K562 (cell line): ENCODE measurements at places on chromosomes 6 and 20. TPM values are rescaled to one million over a fixed set of nuclear protein-coding genes. Genes with fewer than 3 reads are reported as not detected.
A peak's percentile ranks its signal among the peaks of the same experiment; 100 is the strongest.

DNA sequence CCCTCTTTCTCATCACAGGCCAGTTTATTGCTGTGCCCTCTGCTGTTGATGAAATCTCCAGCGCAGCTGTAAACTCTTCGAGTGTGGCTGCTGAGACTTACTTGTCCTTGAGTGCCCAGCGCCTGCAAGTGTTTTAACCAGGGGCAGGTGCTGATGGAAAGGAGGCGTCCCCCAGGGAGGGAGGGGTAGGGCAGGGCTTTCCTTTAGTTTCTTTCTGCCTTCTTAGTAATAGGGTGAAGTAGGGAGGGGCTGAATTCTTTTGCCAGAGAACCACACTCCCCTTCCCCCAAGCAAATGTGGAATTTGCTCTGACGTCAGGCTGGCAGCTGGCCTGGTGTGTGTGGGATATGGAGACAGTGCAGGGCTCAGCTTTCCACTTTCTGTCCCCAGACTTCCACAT is 61.2 kb downstream of the IGF2R start:
- H3K27ac ChIP-seq = no peak overlapping the region
- no peaks in the 10 kb centered on the region; the same call in 1 of the 2 replicates for H3K4me1 ChIP-seq
- H3K36me3 ChIP-seq = peaks cover 97% of the 10 kb centered on the region
- DNase-seq = no peak

The NFATC2 gene
- 11.2 and 11.3 TPM in 2 replicates for total RNA-seq

DNA sequence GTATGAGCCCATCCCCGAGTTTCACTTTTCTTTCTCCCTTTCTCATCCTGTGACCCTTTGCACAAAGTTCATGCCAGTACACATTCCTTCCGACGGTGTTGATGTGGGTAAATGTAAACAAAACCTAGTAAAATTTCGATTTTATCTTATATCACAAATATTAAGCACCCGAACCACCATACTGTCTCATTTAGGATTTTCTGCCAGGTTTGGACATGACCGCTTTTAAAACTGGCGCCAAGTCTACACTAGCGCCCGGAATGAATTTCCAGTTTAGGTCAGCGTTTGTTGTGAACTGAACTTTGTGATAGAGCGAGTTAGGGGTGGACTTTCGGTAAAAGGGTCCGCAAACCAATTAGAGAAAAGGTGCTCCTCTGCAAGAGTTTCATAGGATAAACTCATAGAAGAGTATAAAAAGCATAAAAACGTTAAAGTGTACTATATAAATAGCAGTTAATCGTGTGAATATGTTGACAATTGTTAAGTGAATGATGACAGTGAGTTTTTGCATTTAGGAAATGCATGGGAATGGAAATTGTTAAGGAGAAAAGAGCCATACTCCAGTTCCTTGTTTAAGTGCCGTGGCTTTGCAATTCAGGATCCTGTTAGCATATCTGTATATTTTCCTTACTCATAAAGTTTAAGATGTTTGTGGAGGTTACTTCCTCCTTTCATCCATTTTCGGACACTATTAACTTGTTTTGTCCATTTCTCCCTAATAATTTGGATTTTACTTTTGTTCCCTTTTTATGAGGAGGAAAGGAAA is 937 bp downstream of the AKAP7 start:
- no peak for DNase-seq
- H3K4me1 ChIP-seq = peaks cover 10% of the 10 kb centered on the region; the same call in 1 of the 2 replicates
- H3K27me3 ChIP-seq = peaks cover 23% of the 10 kb centered on the region
- peak overlapping the region; percentile 47 for H3K4me3 ChIP-seq

DNA sequence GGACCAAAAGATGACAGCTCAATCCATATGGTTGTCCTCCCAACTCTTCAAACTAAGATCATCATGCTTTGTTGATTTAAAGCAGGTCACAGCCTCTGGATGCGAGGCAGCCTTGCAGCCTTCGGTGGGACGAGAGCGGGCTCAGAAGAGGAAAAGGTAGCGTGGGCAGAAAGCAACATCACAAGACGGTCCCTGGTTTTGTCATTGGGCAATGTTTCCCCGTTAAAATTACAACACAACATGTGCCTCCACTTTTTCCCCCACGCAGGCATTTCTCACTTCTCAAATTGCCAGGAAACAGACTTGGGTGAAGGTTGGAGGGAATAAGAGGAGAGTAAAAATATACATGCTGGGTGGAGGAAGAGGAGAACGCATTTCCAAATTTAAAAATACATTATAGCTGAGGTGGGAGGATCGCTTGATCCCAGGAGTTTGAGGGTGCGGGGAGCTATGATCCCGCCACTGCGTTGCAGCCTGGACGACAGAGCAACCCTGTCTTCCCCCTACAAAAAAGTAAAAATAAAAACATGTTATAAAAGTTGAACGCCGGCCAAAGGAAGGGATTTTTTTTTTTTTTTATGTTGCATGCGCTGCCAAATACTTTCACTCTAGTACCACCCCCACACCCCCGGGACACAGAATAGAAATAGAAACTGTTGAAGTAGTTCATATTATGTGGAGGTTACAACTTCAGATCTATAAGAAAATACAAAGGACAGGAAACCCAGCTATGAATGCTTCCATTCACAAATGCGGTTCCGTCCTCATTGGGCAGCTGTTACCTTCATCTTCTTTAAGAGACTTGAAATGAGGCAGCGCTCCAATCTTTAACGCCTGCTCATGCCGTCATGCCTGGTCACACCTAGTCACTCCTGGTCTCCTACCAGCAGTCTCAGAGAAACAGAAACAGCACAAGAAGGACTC is 13.9 kb upstream of the NAA20 start:
- DNase-seq = no peak
- no peaks in the 10 kb centered on the region for H3K36me3 ChIP-seq
- no peak overlapping the region for H3K27ac ChIP-seq
- peaks cover 9% of the 10 kb centered on the region; the same call in 1 of the 3 replicates for H3K27me3 ChIP-seq
- no peak overlapping the region for H3K4me3 ChIP-seq
- H3K4me1 ChIP-seq = no peaks in the 10 kb centered on the region

DNA sequence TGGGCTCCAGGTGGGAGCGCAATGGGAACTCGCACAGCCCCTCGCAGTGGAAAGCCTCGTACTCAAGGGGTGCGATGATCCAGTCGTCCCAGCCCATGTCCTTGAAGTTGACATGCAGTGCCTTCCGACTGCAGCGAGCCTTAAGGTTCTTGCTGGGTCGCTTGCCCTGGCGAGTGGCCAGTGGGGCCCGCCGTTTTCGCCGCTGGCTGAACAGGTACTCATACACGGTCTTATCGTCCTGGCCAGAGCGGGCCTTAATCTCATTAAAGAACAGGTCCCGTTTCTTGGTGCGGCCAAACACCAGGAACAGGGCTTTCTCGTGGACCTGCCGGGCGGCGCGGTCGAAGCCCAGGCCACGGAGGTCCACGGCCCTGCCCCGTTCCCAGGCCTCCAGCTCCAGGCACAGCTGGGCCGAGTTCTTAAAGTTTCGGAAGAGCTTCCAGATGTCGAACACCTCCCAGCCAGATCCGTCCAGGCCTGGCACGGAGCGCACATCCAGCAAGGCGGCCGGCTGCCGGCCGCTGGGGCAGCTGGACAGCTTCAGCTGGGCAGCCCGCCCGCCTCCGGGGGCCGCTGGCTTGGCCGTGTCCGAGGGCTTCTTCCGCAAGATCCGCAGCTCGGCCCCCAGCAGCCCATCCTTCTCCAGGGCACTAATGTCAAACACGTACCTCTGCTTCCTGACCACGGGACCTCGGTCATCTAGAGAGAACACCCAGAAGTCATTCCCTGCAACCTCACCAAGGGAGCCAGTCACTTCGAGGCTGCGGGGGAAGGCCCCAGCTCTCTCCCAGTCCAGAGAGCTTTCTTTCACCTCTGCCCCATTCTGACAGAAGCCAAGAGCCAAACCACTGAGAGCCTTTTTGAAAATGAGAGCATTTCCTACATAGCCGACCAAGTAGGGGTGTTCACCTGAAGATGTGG is 3.7 kb downstream of the GDF5 start:
- no peaks in the 10 kb centered on the region for H3K27me3 ChIP-seq
- DNase-seq = no peak
- no peak overlapping the region for H3K27ac ChIP-seq
- H3K4me3 ChIP-seq = no peak overlapping the region
- peaks cover 20% of the 10 kb centered on the region for H3K4me1 ChIP-seq

GRCh38 chr6:139156551-139156950 is 21.7 kb downstream of the HECA start:
- no peaks in the 10 kb centered on the region for H3K36me3 ChIP-seq
- peaks cover 12% of the 10 kb centered on the region; the same call in 1 of the 2 replicates for H3K27me3 ChIP-seq

DNA sequence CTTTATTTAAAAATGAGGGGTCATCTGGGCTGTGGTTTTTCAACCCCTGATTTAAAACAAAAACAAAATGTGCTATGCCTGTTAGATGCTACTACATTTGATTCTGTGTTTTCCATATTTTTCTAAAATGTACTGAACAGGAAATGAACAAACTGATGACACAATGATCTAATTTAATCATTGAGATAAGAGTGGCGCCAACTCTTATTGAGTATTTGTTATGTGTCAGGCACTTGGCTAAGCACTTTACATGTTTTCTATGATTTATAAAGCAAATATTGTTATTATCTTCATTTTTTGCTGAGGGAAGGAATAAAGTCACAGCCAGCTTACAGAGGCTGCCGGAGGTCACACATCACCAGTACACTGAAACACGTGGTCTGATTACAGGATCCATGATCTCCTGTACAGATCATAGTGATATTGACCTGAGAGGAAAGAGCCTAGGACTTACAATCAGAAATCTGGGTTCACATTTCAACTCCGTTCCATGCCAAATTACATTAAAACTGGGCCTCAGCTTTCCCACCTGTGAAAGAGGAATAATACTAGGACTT is 166.7 kb downstream of the ESR1 start:
- DNase-seq = no peak
- H3K27me3 ChIP-seq = no peaks in the 10 kb centered on the region
- no peak overlapping the region for H3K27ac ChIP-seq

DNA sequence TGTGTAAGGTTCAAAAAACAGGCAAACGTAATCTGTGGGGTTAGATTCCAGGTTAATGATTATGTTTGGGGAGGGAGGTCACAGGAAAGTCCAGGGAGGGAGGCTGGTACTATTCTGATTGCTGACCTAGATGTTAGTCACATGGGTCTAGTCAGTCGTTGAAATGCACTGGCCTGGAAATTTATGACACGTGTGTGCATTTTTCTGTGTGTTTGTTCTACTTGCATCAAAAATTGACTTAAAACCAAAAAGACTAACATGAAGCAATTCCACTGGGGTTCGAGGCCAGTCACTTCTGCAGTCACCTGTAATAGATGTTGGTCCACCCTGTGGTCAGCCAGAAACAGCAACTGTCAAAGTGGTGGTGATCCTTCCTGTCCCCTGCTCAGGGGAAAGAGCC is 104.2 kb upstream of the MLN start:
- H3K27ac ChIP-seq = no peak overlapping the region
- DNase-seq = no peak
- peaks cover 44% of the 10 kb centered on the region for H3K4me1 ChIP-seq
- H3K36me3 ChIP-seq = no peaks in the 10 kb centered on the region
- no peaks in the 10 kb centered on the region for H3K27me3 ChIP-seq
- no peak overlapping the region for H3K4me3 ChIP-seq

DNA sequence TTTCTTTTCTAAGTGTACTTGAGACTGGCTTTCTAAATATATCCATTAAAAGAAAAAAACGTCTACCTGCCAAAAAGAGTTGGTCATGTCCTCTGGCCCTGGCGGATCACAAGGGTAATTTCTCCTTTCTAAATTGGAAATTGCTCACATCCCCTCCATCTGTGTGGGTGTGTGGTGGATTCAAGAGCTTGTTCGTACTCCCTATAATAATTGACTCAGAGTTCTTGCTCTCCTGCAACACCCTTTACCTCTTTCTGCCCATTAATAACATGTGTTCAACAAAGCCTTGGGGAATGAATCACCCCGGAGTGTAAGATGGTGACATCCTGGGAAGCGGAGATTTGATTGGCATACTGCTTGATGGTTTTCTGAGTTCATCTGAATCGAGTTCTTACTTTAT is 263.8 kb downstream of the ALDH8A1 start:
- no peak overlapping the region for H3K4me3 ChIP-seq
- peaks cover 13% of the 10 kb centered on the region for H3K27me3 ChIP-seq
- no peaks in the 10 kb centered on the region for H3K4me1 ChIP-seq
- DNase-seq = no peak
- H3K36me3 ChIP-seq = no peaks in the 10 kb centered on the region

DNA sequence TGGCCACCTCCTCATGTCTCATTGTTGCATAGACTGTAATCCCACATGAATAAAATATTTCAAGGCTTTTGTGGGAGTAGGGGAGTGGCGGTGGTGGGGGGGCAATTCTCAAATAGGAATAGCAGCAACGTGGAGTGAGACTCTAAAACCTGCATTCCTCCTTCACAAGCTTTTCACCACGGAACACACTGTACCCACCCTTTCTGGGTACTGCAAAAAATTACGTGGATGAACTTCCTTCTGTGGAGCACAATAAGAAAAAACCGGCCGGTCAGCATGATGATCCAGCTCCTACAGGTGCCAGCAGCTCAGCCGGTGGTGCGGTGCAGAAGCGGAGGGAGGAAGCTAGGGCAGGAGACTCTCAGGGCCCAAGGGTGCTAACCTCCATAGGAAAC is 930 bp upstream of the RRAGD start:
- DNase-seq = no peak
- H3K36me3 ChIP-seq = no peaks in the 10 kb centered on the region
- no peak overlapping the region for H3K4me3 ChIP-seq

The PLN gene
- 0.09 TPM in 1 of 2 replicates, not detected in the other for total RNA-seq

DNA sequence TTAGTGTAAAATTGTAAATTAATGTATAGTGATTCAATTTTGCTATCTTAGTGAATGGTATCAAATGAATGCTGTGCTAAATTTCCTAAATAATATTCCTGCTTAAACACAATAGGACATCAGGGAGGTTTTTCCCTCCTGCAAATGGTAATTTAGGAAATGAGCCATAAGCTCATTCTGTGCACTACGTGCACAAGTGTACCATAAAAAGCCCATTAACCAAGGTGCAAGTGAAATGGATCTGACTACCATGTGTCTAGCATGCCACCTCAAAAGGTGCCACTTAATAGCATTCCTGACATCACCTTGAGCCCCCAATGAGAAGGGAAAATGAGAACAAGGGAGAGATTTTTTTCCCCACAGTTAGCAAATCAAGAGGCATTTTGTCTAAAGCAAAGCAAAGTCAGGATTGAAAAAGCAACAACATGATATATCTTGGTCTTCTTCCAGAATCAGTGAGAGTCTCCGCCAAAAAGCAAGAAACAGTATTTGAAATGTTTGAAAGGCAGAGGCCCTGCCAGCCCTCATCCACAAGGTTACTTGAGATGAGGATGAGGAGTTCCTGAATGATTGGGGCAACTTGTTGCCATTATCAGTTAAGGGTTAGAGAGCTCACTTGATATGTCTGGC is 334.2 kb upstream of the RSPO3 start:
- DNase-seq = no peak
- H3K27me3 ChIP-seq = no peaks in the 10 kb centered on the region
- no peaks in the 10 kb centered on the region for H3K4me1 ChIP-seq
- no peaks in the 10 kb centered on the region for H3K36me3 ChIP-seq
- H3K27ac ChIP-seq = no peak overlapping the region
- H3K4me3 ChIP-seq = no peak overlapping the region

DNA sequence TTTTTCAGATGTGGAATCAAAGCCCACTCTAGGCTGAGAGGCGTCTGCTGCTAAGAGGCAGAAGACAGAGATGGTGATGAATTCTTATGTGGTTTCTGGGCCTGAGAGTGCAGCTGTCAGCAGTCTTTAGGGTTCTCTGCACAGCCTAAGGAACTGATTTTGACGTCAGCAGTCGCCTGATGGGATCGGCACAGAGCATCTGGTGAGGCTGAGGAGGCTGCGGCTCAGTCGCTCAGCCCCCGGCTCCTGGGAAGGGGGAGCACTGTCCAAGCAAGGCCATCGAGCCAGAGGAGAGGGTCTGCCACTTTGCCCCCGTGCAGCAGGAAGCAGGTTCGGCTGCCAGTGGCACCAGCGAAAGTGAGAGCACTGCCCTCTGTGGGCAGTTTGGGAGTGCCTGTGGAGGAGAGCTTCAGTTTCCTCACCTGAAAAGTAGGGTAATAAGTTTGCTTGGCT is 92.5 kb downstream of the TCP11 start:
- no peak overlapping the region for H3K4me3 ChIP-seq
- no peaks in the 10 kb centered on the region; the same call in 1 of the 3 replicates for H3K4me1 ChIP-seq
- no peak overlapping the region for H3K27ac ChIP-seq
